ENCODE measurements at places on chromosomes 4 and X.
A peak's percentile ranks its signal among the peaks of the same experiment; 100 is the strongest.

DNA sequence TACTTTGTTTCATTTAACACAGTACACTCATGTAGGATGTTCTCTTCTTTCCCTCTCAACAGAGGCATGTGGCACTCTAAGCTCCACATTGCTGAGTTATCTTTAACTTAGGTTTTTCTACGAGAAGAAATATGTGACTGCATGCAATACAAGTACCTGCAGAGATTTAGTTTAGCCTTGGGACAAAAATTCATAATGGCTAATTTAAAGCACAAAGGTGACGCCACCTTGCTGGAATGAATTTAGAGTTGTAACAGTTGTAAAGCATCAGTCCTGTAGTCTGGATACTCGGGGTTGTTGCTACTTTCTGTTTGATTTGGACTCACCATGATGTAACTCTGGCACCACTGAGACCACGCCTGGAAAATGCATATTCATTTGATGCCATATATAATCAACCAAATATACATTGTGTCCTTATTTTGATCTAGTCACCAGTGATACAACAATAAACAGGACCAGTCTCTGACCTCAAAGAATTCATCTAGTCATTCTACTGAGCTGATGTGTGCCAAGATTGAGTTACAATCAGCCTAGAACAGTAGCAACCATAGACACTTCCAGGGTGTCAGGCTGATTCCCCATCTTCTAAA is 451.0 kb upstream of the ZFP42 start:
- H3K27me3 ChIP-seq = no peaks in the 10 kb centered on the region
- H3K27ac ChIP-seq = no peak overlapping the region
- no peak for DNase-seq
- H3K4me1 ChIP-seq = no peaks in the 10 kb centered on the region
- no peak overlapping the region for H3K4me3 ChIP-seq

DNA sequence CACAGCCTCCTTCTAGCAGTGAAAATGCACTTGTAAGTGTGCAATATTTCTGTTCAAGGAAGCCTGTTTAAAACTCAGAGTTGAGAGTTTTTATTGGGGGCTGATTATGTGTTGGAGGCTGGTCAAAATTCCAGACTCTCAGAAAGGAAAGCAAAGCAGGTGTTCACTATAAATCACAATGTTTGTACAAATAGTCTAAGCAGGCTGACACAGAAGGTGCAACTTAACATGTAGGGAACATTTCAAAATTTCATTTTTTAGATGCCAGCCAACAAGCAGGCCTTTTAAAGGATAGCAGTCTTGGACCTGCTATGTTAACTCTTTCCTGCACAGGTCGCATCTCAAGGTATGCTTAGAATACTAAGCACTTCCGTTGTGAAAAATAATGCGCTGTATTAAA is 112.3 kb upstream of the IL13RA1 start:
- H3K4me3 ChIP-seq = no peak overlapping the region
- DNase-seq = no peak
- peaks cover 22% of the 10 kb centered on the region for H3K36me3 ChIP-seq

GRCh38 chr4:71648448-71648847 is 135.4 kb downstream of the GC start:
- no peaks in the 10 kb centered on the region for H3K4me1 ChIP-seq
- DNase-seq = no peak
- H3K27ac ChIP-seq = no peak overlapping the region
- no peaks in the 10 kb centered on the region for H3K36me3 ChIP-seq
- H3K27me3 ChIP-seq = no peaks in the 10 kb centered on the region

- DNase-seq = no peak
- H3K36me3 ChIP-seq = no peaks in the 10 kb centered on the region
- peaks cover 7% of the 10 kb centered on the region for H3K27me3 ChIP-seq
- H3K4me3 ChIP-seq = peak overlapping the region; percentile 35
Measured at GRCh38 chr4:168759321-168759720, 250.7 kb downstream of the CBR4 start.
